ENCODE measurements at places on chromosomes 12 and 14.

GRCh38 chr12:88896958-88897357 is 316.7 kb upstream of the KITLG start:
- no peak for DNase-seq

GRCh38 chr14:91375720-91376452 is 41.7 kb downstream of the CCDC88C start:
- no peak for DNase-seq

- no peak for DNase-seq
Measured at GRCh38 chr14:81096656-81097055, 124.1 kb downstream of the GTF2A1 start.

- DNase-seq: no peak
Measured at GRCh38 chr12:2677142-2677880, 117.5 kb upstream of the FKBP4 start.

GRCh38 chr14:32697114-32697513 is 241.6 kb upstream of the NPAS3 start:
- DNase-seq: no peak

GRCh38 chr12:46556819-46557524 is 184.4 kb upstream of the SLC38A2 start:
- DNase-seq: no peak

DNA sequence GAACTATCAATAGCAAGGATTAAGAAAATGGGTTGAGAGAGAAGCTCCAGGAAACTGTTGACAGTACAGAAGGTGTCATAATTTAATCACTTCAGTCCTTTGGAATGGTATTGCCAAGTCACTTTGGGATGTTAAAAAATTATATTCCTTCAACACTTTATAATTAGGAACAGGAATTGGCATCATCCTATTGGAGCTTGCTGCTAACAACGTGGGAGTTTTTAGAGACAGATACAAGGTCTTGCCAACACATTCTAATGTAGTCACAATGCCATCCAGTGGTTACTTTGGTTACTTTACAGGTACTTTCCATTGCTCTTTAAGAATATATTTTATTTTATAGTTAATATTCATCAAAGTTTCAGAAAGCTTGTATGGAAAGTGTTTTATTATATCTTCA is 310.1 kb downstream of the SYT1 start:
- no peak for DNase-seq

DNA sequence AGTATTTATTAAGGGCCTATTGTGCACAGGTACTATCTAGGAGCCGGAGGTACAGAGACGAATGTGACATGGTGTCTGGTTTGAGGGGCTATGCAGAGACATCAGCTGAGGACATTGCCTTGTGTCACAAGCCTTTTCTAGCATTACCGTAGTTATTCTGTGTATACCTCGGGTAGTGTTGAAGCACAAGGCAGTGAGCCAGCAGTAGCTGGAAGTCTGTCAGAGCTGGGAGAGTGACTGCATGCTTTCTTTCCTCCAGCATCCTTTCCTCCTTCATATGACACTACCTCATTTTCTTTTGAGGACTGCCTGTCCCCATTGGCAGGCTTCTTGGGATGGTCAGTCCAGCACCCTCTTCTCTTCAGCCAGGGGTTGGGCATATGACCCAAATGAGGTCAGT is 77.0 kb downstream of the POLR3B start:
- DNase-seq: no peak

DNA sequence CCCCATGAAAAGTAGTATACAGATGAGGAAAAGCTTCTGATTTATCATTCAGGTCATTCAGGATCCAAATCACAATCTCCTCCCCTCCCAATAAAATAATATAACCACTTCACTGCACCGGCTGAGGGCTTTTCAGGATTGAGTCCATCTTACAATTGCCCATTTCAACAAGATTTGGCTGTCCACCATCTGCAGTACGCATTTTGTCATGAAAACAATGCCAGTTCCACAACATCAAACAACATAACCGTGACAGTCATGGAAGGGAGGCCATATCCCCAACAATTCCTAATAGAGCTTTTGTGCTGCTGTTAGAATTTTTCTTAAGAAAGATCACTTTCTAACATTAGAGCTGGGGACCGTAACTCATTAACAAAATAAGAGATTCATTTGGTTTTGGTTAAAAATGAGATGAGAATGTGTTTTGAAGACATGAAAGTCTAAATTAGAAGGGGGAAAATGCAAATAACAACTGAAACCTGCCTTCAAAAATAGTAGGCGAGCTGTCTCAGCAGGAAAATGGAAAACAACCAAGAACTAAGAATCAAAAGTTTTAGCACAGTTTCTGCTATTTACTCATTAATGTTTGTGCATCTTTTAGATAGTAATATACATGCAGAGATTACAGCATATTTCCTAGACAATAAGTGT is 38.3 kb upstream of the TMTC2 start:
- no peak for DNase-seq

DNA sequence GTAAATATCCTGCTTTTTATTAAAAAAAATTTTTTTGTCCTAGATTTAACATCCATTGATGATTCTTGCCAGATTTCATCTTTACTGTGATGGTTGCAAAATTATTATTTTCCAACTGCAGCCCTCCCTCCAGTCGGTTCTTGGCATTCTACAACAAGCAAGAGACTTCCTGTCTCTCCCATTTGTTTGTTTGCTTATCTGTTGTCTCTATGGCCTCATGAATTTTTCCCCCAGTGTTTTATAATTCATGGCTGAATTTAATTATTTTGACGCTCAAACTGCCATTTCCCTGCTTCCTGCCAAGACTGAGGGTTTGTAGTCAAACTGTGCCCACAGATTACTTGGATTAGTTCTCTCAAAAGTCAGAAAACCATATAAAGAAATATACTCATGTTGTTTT is 25.9 kb downstream of the CGRRF1 start:
- no peak for DNase-seq

DNA sequence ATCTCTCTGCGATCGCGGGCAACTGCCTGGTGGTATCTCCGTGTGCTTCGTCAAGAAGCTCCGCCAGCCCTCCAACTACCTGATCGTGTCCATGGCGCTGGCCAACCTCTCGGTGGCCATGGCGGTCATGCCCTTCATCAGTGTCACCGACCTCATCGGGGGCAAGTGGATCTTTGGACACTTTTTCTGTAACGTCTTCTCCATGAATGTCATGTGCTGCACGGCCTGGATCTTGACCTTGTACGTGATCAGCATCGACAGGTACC is 1.6 kb upstream of the HEBP1 start:
- DNase-seq: no peak

DNA sequence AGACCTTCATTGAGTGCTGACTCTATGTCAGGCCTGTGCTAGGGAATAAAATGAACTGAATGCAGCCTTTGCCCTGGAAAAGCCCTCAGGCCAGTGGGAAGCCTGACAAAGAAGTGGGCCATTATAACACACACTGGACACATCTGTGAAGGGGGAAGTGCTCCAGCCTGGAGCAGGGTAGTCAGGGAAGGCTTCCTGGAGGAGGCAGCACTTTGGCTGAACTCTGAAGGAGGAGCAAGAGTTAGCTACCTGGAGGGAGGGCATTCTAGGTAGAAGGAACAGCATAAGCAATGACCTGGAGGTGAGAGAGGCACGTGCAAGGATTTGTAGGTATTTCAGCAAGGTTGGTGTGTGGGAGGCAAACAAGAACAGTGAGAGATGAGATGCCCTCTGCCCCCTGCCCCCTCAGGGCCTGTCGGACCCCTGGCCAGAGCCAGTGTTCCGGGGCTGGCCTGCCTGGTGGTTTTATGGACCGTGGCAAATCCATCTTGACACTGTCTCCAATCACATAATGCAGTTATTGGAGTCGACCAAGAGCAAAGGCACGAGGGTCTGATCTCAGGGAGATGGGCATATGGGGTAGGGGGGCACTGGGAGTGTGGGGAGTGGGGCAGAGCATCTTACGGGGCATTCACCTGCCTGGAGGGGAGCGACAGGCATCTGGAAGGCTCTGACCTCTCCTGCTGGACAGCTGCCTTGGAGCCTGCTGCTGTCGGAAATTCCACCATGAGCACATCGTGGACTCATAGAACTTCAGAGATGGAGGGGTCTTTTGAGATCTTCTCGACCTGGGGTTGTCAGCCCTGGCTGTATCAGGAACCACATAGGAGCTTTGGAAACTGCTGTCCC is 2.7 kb upstream of the FAM222A start:
- DNase-seq: no peak

DNA sequence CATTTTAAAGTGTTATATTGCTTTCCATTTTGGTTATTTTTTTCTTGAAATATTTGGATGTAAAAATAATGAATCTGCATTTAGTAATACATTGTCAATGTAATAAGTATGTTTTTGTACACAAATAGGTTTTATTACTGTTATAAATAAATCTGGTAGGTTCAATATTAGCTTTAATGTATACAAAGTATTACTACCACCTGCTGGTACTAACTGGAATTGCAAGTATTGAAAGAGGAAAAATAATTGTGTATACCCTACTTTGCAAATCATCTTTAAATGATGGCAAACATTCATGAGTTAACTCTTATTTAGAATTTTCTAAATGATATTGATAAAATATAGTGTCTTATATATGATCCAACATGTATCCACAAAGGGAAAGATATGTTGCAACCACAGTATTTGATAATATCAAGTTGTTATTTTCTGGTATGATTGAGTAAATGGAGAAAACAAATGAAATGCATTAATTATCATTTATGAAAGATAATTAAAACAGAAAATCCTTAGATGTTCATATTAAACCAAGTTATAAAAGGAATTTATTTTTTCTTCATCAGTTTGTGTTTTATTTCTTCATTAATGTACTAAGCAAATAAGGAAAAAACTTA is 3.2 kb downstream of the OR4K2 start:
- peak; percentile 34 for DNase-seq

DNA sequence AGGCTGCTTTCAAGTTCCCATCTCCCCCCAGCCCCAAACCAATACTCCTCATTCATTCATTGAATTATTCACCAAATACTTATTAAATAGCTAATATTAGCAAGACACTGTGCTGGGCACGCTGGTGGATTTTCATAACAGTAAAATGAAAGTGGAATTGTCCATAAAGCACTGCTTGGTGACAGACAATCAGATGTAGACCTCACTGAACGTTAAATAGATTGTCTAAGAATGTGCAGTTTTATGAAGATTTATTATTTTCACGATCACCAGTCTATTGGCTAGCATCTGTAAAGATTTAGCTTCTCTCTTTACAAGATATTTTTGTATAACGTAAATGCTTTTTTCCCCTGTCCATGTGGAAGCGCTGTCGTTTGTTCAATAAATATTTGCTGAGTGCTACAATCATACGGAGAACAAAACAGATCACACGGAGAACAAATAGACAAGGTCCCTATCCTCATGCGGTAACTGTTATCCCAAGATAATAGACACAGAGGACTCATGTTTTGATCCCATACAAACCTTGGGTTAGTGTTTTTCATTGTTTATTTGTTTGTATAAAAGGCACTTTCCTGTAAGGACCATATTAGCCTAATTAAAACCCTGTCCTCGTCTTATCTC is 397.6 kb downstream of the BCAT1 start:
- no peak for DNase-seq

- no peak for DNase-seq
Measured at GRCh38 chr14:97848317-97848980, 1051.3 kb downstream of the VRK1 start.
